T-helper 1 cell treated with Interleukin-12 subunit alpha and Interleukin-12 subunit beta and Interleukin-4 antibody, amounts not matched to agents 30 ng/mL and 1 ng/mL, for 36 hours (primary cell): ENCODE measurements at places on chromosomes 12 and 14. TPM values are rescaled to one million over a fixed set of nuclear protein-coding genes. Genes with fewer than 3 reads are reported as not detected.

Gene CAPZA3
- total RNA-seq, result not detected in 2 replicates

Gene SLC7A7
- 0.54 TPM in 1 of 2 replicates, not detected in the other for total RNA-seq

Gene TMEM229B
- 23.3 and 25.6 TPM in 2 replicates for total RNA-seq

Gene KRT85
- not detected in 2 replicates for total RNA-seq

Gene ALX1
- not detected in 2 replicates for total RNA-seq

Gene PRB2
- total RNA-seq, result not detected in 2 replicates

Gene LRFN5
- not detected in 2 replicates for total RNA-seq

Gene PLEKHG3
- 53.8 and 54.4 TPM in 2 replicates for total RNA-seq

Gene ASCL1
- not detected in 2 replicates for total RNA-seq

Gene SOX5
- 0.86 and 1.5 TPM in 2 replicates for total RNA-seq

Gene NFATC4
- total RNA-seq, result 0.59 TPM in 1 of 2 replicates, not detected in the other

Gene PTPN6
- total RNA-seq, result 189 and 193 TPM in 2 replicates

Gene PKP2
- not detected in 2 replicates for total RNA-seq

Gene KLRC1
- not detected in 2 replicates for total RNA-seq

Gene MYO1H
- total RNA-seq, result not detected in 2 replicates
